ENCODE measurements at places on chromosomes 1 and 21. TPM values are rescaled to one million over a fixed set of nuclear protein-coding genes. Genes with fewer than 3 reads are reported as not detected.

DNA sequence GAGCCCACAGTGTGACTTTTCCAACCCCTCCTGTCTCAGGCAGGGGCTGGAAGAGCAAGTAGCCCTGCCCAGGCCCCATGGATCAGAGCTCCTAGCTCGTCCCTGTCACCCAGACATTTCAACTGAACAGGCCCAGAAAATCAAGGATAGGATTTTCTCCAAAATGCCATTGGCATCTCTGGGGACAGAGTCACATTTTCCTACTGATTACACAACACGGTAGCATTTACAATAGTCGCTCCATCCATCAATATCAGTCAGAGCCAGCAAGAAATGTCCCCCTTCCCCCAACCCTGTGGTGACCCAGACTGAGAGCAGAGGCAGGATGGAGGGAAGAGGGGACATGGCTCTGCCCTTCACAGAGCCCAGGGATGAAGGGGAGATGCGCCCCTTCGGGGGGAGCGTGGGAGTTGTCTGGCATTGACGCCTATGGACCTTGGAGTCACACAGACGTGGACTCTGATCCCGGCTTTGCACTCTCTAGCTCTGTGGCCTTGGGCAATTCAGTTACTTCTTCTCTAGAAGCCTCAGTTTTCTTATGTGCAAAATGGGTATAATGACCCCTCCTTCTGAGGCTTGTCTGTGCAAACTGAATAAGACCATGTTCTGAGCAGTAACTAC is 275.6 kb downstream of the FOXD2 start:
- DNase-seq = no peak

GRCh38 chr21:37751268-37751975 is 164.8 kb downstream of the KCNJ6 start:
- DNase-seq = no peak

DNA sequence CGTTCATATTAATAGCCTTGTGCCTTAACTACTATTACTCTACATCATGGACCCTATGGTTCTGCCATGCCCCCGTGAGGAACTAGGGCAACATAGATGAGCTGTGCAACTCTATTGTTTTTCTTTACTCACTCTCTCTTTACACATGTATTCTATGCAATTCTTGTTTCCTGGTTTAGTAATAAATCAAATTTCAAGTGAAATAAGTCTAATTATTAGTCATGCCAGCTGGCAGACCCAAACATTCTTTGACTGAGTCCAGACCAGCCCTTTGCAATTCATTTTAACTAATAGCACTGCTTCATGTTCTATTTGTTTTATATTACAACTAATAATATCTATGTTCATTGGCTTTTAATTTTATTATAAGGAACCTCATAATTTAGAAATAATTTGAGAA is 789.3 kb upstream of the ADAMTS5 start:
- no peak for DNase-seq

- DNase-seq = no peak
Observed at GRCh38 chr1:159802111-159802510, at the start of gene FCRL6. FCRL6 (plus strand) TSS chr1:159802360; CDS start chr1:159802425, 65 bp downstream.

DNA sequence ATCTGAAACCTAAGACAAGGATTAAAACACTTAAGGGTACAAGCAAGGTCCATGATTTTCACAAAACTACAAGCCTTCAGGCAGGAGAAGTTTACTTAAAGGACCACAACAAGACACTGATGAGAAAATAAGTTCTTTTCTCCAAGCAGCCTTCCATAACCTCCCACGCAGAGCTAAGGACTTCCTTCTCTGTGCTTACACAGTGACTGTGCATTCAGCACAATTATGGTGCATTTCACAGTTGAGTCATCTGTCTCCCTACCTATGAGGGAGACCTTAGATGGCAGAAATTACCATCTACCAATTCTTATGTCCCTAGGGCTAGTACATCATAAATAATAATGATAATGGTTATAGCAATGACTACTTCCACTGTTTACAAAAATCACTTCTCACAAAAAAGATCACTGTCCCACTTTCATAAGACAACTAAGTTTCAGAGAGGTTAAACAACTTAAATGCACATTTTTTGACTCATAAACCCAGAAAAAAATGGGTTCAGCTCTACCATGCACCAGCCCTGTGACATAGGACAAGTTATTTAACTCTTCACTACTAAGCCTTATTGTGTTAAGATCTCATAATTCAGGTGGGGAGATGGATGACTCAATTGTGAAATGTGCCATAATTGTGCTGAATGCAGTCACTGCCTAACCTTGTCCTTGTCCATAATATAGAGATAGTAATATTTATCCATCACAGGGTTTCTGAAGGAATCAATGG is 45.3 kb downstream of the TARBP1 start:
- DNase-seq = no peak

DNA sequence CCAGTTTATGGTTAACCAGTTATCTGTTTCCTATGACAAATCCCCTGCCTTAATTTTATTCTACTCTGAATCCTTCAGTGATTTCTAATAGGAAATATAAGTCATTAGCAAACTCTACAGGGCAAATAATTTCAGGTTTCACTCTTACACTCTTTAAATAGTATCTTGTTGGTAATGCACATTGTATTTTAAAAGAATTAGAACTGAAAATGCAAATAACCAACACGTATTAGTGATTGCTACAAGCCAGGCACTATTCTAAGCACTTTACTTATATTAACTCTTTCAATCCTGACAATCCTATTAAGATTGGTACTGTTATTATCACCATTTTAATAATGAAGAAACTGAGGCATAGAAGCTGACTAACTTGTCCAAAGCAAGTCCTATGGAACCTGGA is 48.3 kb upstream of the LHX8 start:
- DNase-seq = no peak

DNA sequence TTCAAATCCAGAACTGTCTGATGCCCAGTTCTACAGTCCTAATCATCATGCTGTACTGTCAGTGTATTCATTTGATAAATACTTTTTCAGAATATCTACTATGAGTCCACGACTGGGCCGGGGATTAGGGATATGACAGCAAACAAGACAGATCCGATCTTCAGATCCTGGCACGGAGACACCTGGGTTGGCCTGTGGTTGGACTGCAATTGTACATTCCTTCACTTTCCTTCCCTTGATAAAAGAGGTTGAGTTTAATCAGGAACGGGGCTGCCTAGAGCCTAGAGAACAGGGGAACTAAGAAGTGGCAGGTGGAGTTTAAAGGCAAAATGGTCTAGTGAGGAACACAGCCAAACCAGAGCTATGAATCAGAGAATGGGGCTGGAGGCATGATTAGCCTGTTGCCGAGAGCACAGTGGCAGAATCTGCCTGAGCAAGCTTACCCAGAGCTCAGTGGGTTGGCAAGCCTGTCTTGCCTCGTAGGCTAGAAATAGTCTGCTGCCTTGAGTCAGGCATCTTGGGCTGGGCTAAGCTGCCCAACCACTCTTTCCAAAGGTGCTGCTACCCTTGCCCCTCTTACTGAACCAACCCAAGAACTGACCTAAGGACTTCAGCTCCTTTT is 38.1 kb upstream of the PTCH2 start:
- no peak for DNase-seq

- DNase-seq = no peak
Observed at GRCh38 chr1:26839339-26839722, 12.8 kb downstream of the ZDHHC18 start.

DNA sequence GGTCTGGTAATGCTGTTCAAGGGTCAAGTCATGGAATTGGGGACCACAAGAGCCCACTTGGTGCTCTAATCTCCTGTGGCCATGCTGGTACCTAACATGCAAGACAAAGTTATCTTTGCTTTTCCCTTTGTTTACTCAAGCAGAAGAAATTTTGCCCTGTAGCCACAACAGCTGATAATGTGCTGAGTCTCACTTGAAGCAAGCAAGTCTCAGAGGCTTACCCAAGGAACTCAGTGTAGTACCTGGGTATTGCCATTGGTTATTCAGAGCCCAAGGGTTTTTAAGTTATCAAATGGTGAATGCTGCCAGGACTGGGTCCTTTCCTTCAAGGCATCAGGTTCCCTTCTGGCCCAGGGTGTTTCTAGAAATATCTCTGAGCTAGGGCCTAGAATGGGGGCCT is 198.9 kb upstream of the RNPC3 start:
- no peak for DNase-seq

OR10J4 gene
- not detected for polyA plus RNA-seq

PLEKHN1 gene
- 0.63 TPM for polyA plus RNA-seq

ZNF593OS gene
- polyA plus RNA-seq = 0.75 TPM

TPM3 gene
- 239 TPM for polyA plus RNA-seq

NRAS gene
- 53.5 TPM for polyA plus RNA-seq

All from right lung (tissue), 10 donors.